ENCODE measurements at places on chromosomes 7 and 10.

DNA sequence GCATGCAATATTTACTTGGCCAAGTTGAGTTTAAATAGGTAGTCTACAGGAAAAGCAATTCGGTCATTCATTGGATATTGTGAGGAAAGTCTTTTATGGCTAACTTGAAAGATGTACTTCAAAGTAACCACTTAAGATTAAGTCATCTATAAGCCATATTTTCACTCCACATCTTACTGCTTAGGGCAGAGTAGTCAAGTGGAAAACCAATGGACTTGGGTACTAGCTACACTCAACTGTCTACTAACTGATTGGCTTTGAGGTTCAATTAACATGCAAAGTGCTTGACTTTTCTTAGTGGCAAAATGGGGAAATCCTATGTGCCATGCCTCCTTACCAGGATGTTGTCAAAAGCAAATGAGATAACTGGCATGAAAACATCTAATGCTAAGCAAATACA is 51.0 kb downstream of the CAV1 start:
- DNase-seq = no peak

DNA sequence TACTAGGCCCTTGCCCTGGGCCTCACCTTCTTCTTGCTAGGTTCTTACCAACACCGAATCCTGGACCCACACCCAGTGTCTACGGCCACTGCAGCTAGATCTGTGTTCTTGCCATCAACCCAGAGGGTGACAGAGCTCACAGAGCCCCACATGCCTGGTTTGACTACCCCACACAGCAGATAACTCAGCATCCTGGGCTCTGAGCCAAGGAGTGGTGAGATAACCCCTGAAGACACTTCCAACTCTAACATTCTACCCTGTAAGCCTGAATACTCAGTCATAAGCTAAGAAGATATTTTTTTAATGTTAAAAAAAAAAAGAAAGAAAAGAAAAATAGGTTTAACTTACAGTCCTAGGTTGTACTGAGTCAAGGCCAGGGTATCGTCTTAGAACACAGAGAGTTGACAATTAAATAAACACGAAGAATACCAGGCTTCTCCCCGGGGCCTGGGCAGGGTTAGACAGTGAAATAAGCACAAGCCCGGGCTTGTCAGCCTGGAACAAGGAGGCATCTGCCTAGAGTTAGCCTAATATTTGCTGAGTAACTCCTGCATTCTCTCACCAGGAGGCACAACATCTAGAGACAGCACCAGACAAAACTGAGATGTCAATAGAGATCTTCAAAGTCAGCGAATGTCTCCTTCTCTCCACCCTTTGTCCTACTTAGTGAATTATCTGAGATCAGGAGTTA is 556.5 kb upstream of the LRRN3 start:
- no peak for DNase-seq

- DNase-seq = no peak
Measured at GRCh38 chr10:74874649-74875048, 48.2 kb downstream of the KAT6B start.

DNA sequence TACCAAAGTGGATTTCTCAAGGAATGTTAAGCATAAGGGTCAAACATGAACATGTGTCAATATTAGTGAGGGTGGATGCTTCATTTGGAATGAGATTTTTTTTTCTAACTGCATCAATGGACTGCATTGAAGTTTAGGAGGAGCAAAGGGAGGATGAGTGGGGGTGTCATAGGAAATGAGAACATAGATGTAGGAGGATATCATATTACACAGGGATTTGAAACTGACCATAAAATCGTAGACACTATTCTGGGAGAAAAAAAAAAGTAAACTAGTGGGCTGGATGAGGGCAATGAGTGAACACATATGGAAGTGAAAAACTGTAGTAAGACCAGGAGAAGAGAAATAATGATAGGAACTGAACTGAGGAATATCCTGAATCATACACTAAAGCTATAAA is 109.4 kb downstream of the SEMA3A start:
- no peak for DNase-seq

DNA sequence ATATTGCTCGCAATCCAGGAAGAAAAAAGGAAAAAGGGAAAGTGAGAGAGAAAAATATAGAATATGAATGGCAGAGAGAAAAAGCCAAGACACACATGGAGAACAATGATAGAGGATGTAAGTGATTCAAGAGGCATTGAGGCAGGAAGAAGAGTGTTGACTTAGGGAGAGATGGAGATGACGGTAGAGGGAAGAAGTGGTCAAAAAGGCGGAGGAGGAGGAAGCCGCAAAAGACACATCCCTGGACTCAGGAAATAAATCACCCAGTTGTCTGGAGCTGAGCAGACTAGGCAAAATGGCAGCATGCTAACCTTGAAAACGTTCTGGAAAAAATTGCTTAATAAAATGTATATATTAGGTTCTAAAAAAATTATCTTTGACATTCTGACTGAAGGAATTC is 17.7 kb upstream of the GPR37 start:
- DNase-seq = no peak

DNA sequence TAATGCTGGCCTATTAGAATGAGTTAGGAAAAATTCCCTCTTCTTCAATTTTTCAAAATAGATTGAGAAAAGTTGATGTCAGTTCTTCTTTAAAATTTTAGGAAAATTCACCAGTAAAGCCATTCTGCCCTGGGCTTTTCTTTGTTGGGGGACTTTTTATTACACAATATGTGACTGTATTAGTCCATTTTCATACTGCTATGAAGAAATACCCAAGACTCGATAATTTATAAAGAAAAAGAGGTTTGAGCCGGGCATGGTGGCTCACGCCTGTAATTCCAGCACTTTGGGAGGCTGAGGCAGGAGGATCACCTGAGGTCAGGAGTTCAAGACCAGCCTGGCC is 12.7 kb downstream of the TAS2R40 start:
- no peak for DNase-seq

- no peak for DNase-seq
Measured at GRCh38 chr7:127962589-127963361, 68.5 kb downstream of the LRRC4 start.

DNA sequence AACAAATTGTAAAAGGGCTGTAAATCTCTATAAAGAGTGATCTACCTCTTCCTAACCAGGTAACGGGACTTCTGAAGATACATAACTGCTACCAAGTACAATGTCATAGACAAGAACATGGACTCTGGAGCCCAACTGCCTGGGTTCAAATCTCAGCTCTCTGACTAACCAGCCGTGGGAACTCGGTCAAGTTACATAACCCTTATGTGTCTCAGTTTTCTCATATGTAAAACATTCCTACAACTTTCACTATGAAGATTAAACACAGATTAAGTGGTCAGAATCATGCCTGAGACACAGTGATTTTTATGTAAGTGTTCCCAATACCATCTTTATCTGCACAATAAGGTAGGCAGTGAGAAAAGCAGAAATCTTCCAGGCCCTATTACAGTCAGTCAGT is 52.6 kb downstream of the ITGB1 start:
- DNase-seq = no peak

DNA sequence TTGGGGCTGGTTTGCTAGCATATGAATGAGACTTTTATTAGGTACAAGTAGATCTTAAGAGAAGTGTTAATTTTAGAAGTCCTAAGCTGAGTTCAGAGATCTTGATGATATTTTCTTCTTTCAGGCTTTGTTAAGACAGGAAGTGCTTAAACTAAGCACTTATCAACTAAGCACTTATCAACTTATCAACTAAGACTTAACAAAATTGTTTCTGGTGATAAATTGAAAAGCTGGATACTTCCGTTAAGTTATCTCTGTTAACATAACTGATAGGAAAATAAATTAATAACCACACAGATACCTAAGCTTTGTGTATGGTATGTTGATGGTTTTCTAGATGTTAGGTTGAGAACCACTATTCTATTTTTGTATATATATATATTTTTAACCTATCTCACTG is 113.7 kb downstream of the PHTF2 start:
- no peak for DNase-seq

GRCh38 chr7:15396210-15397158 is 165.3 kb downstream of the AGMO start:
- DNase-seq = no peak

GRCh38 chr10:5609952-5610616 is 56.3 kb downstream of the ASB13 start:
- no peak for DNase-seq

- DNase-seq = no peak
Measured at GRCh38 chr7:128004623-128005022, 26.6 kb downstream of the LRRC4 start.

- no peak for DNase-seq
Measured at GRCh38 chr10:81472927-81473470, 402.0 kb upstream of the NRG3 start.

DNA sequence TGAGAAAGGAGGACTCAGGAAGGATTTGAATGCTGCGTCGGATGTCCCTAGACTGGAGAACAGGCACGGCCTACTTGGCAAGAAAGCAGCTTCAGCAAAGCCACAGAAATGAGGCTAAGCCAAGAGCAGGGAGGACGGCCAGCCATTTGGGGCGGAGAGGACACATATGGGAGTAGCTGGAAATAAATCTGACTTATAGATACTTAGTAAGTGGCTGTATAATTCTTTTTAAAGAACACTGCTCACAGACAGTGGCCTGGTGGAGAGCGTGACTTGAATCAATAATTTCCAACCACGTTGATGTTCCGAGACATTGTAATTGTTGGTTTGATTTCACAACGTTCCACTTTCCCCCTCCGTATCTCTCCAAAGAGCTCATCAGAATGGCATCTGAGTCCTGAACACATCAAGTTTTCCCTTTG is 67.7 kb upstream of the JCAD start:
- DNase-seq = no peak
